ENCODE measurements at places on chromosomes 1 and 21.

DNA sequence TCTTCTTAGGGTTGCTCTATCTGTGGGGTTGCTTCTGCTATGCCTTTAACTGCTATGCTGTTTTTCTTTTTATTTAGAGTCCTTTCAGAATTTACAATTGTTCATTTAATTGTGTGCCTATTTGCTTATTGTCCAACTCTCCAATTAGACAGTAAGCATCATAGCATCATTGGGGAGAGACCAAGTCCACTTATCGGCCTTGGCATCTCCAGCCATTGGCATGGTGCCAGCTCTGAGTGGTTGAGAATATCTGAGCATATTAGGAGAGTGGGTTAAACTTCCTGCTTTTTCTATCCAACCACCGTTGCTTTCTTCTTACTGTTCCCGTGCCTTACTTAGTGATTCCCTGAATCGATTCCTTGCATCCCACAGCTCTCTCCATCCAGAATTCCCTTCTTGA lies 535.0 kb downstream of the AJAP1 start:
- DNase-seq: no peak

- DNase-seq: no peak
These were observed 39.5 kb upstream of the FAM20B start for GRCh38 chr1:178986204-178986603.

DNA sequence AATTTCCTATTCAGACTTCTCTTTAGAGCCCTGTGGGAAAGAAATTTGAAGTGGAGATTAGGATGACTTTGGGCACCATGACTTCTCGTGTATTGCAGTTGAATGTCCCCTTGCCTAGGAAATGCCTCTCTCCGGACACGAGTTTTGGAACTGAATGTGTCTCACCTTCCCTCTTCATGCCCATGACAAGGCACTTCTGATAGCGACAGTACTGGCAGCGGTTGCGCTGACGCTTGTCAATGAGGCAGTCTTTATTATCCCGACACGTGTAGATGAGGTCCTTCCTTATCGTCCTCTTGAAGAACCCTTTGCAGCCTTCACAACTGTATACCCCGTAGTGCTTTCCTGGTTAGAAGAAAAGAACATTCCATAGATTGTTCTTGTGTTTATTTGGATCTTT lies 28.1 kb downstream of the RXRG start:
- no peak for DNase-seq

GRCh38 chr1:213122514-213122929 lies 71.5 kb downstream of the RPS6KC1 start:
- DNase-seq: no peak

GRCh38 chr1:182957902-182958395 lies 5.0 kb upstream of the SHCBP1L start:
- DNase-seq: no peak

- no peak for DNase-seq
These were observed 63.3 kb downstream of the LRRC40 start for GRCh38 chr1:70142075-70142474.

DNA sequence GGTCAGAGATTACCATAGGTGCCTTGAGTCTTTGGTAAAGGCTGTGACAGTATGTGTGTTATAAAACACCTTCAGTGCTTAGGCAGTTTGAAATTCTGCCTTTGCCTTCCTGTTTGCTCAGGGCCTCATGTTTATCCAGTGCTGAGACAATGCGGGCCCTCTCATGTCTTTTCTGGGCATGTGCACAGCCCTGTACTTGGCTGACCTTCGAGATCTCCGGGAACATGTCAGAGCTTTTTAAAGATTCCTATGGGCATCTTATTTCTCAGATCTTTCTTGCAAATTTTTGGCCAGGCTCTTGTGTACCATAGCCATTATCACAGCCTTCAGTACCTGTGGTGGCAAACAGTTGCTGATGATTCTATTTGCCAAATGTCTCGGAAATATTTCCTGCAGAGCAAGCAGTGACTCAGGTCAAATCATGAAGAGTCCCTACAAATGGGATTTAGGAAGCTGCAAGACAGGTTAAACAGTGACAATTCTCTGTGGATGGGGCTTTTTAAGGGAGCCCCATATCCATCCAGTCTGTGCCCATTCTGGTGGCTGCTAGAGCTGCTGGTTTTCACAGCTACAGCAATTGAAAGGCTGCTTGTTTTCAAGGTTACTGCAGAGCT lies 42.1 kb downstream of the HOOK1 start:
- DNase-seq: no peak

DNA sequence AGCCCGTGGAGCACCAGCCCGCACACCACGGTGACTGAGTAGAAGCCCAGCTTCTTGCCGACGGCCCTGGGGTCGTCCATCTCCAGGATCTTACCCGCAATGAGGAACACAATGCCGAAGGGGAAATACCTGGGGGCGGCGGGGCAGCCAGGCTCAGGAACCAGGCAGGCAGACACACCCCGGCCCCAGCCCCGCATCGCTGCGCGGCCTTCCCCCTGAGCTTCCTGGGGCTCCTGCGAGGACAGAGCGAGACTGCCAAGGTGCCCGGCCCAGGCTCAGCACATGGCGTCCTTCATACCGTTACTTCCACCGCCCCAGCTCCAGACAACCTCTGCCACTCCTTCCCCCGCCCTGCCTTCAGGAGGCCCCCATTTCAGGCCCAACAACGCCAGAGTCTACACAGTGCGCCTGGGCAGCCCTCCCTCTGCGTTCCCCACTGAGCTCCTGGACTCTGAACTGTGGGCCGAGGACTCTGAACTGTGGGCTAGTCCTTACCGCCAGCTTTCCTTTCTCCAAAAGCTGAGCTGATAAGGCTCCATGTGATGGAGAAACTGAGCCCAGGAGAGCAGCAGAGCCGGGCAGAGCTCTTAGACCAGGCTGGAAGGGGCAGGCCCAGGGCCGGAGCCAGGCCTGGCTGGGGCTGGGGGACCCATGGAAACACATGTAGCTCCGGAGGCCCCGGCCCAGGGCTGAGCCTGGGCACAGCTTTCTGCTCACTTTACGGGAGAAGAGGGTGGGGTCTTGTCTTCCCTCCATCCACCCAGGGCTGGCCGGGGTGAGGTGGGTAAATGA lies 30.8 kb downstream of the PODN start:
- DNase-seq: no peak

DNA sequence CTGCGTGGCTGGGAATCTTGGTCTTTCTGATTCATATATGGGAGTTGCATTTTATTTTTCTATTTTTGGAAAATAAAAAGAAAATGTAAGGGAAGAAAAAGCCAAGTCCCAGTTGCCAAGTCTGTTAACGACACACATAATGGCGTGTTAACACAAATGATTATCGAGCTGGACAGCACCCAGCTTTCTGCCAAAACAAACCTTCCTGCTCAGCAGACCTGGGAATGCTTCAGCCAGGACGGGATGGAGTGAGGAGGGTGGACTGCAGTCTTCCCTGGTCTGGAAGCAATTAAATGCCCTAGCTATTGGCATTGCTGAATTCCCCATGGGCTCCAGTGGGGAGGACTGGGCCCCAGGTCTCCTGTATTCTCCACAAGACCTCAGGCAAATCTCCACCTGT lies 184.2 kb upstream of the USP24 start:
- no peak for DNase-seq

DNA sequence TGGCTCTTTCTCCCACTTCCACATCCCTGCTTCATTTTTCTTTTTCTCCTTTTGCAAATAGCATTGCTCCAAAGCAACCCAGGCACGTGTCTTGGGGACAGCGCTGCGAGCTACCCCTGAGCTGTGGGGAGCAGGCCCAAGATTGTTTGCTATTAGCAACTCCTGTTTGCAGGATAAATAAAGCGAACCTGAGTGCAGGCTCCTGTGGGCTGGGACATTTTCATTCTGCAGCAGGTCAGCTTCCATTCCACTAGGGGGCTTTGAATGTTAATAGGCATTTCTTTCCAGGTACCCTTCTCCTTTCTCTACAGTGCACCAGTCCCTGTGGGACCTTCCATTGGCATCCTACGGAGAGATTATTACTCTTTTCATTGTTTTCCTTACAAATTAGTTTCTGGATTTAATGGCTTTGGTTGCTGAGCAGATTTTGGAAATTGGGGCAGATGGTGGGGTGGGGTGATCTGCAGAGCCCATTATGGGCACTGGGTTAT lies 54.0 kb downstream of the OLFML3 start:
- no peak for DNase-seq

DNA sequence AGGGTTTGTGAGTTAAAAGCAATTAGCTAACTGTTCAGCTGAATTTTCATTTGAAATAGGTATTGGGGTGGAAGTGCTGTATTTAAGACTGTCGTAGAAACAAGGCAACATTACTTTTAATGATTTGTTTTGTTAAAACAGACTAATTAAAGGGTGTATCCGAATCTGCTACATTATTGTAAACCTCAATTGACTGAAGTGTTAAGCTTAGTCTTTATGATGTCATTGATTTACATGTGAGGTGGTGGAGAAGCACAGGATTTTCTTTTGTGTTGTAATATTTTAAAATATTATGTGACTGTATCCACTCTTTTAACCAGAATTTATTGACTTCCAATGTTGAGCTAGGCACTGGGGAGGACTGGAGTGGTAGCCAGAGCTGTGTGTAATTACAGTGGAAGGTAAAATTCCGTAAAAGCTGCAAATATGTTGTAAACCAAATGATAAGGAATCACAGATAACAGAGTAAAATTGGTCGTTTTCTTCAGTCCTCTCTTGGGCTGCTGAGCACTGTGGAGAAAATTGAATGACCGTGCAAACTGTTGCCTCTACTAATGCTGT lies 1.6 kb downstream of the HOOK1 start:
- no peak for DNase-seq

DNA sequence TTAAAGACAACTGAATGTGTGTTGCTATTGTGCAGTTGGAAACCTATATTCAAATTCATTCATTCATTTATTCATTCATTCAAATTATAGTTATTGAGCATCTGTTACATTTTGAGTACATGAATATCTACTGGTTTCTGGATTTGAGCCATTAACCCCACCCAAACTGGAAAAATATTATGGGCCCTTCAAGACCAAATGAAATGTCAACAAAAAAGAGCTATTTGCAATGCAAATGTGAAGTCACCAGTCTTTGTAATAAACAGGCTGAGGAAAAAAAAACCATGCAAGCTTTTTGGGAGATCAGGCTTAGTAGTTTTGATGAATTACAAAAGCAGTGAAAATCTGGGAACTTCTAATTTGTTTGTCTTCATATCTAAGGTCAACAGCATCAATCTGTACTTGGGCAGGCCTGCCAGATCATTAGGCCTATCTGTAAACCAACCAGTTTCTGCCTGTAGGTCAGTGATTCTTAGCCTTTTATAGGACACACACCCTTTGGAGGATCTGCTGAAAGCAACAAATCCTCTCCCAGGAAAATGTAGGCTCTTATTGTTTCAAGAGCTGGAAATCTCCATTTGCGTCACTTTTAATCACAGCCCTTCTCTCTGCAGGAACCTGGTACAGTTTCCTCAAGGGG lies 134.7 kb downstream of the FAM78B start:
- no peak for DNase-seq

DNA sequence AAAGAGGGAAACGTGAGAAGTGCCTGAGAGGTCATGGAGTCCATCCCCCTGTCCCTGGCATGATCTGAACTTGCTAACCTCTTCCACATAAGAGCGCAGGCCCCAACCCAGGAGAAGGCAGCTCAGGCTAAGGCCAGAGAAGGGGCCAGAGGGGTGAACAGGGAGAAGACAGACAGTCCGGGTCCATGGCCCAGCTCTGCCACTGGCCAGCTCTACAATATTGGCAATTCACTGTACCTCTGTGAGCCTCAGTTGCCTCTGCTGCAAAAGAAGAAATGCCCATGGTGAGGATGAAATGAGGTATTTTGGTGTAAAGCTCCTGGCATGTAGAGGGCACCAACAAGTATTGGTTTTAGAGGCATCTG lies 72.3 kb downstream of the CAMK2N1 start:
- no peak for DNase-seq

All from T-helper 9 cell (primary cell).